ENCODE measurements at places on chromosomes 12 and 14.
A peak's percentile ranks its signal among the peaks of the same experiment; 100 is the strongest.

- no peak for DNase-seq
Observed at GRCh38 chr12:93526786-93527428, 45.6 kb upstream of the SOCS2 start.

- DNase-seq, result no peak
Observed at GRCh38 chr14:94015223-94015622, 10.9 kb upstream of the OTUB2 start.

- DNase-seq, result no peak
Observed at GRCh38 chr14:64410084-64410774, 22.1 kb downstream of the MTHFD1 start.

DNA sequence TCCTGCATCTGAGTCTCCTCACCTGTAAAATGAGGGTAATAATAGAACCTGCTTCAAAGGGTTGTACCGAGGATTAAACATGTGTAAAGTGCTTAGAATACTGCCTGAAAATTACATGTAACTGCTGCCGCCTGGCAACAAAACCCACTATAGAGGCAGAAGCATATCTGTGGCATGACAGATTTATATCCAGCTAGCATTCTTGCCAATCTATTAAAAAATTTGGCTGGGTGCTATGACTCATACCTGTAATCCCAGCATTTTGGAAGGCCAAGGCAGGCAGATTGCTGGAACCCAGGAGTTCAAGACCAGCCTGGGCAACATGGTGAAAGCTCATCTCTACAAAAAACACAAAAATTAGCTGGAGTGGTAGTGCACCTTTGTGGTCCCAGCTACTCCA, 16.4 kb upstream of the KSR2 start:
- no peak for DNase-seq

DNA sequence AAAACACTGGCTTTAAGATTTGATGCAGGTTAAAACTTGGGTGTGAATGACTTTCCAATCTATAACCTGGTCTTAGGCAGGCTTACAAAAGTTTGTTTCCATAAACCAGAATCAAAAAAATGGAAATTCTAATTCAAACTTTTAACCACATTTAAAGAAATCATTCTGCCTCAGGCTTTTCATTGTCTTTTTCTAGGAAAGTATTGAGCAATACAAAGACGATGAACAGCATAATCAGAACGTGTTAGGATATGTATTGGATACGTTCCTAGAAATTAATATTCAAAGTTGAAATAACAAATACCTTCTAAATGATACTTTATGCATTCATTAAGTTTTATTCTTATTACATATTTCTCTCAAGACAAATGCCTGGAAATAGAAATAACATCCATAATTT, 172.9 kb downstream of the CEP128 start:
- no peak for DNase-seq

DNA sequence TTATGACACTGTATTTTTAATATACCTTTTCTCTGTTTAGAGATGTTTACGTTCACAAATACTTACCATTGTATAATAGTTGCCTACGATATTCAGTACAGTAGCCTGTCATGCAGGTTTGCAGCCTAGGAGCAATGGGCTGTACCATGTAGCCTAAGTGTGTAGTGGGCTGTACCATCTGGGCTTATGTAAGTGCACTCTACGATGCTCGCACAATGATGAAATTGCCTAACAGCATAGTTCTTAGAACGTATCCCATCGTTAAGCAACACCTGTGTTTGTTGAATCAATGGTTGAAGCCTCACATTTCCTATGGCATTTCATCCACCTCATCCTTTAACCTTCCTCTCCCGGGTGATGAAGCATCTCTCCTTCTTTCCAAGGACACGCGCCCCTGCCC, 12.5 kb upstream of the EML1 start:
- DNase-seq, result no peak

GRCh38 chr14:63991833-63992232, 139.0 kb downstream of the SYNE2 start:
- no peak for DNase-seq

- DNase-seq, result no peak
Observed at GRCh38 chr12:116429826-116430360, 129.3 kb upstream of the MAP1LC3B2 start.

DNA sequence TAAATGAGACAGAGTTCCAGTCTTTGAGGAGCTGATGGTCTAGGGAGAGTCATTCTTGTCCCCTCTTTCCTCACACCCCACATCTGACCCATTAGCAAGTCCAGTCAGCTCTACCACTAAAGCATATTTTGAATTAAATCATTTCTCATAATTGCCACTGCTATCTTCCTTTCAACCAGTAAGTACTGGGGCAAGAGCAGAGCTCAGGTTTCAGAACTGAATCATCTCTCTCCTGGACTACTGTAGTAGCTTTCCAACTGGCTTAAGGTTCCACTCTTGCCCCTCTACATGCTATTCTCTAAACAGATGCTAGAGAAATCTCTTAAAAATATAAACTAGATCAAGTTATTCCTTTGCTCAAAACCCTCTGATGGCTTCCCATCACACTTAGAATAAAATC, 218.3 kb downstream of the TTC6 start:
- no peak for DNase-seq

DNA sequence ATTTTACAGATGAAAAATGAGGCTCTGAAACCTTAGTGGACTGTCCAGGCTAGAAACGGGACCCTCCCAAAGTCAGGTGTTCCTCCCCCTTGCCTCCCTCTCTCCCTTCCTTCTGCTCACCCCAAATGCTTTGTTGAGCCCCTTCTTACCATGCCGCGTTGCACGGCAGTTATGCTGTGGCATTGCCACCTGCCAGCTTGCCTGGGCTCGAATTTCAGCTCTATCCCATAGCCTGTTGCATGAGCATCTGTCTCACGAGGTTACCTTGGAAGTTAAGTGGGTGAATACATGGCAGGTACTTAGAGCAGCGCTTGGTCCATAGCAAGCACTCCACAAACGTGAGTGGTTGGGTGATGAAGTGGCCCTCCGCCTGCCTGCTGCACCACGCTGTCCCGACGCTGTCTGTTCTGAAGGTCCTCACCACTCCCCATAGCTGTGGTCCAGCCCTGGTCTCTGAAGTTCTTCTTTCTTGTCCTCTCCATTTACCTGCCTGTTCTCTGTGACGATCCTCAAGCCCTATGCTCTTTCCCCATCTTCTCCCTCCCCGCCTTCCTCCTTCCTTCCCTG, 269.9 kb downstream of the CACNA1C start:
- no peak for DNase-seq

DNA sequence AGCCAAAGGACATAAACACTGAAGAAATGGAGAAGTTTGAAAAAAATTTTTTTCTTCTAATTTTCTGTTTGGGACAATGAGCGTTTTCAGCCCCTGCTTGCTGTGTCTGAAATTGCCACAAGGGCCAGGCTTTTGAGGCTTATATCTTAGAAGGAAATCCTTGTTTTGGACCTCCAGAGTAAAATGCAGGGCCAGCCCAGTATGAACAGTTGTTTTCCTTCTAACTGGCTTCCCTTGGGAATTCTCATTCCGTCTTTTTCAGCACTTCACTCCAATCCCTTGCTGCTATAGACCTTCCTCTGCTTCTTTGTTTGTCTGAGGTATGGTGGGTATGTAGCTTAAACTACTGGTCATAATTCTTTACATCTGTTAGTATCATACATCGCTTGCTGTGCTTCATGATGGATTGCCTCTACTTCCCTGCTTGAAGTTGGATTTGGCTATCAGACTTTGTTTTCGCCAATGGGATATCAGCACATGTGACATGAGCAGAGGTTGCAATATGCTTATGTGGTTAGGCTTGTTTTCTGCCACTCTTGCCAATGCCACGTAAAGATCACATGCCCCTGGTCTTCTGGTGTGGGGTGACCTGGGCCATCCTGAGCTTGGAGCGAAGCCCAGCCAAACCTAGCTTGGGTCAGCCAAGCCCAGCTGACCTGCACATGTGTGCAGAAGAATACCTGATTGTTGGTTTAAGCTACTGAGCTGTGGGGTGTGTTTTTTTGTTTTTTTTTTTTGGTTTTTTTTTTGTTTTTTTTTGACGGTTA, 64.7 kb downstream of the AVPR1A start:
- DNase-seq, result no peak

GRCh38 chr12:92439420-92439805, 263.4 kb upstream of the PLEKHG7 start:
- no peak for DNase-seq

- DNase-seq, result no peak
Observed at GRCh38 chr14:73403181-73403752, 55.1 kb downstream of the NUMB start.

- DNase-seq, result no peak
Observed at GRCh38 chr12:56317675-56318074, 1.9 kb upstream of the CNPY2 start.

DNA sequence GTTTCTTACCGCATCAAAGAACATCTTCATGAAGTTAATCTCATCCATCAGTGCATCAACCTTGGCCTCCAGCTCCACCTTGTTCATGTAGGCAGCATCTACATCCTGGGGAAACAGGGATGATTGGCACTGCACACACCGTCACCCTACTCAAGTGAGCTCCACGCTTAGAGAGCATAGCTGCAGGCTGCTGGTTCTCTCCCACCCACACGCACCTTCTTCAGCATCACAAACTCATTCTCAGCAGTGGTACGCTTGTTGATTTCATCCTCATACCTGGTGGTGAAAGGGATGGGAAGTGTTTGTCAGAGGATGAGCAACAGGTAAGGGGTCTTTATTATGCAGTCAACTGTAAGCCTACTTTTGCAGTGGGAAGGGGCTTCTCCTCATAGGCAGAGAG, 2.3 kb downstream of the KRT5 start:
- no peak for DNase-seq

- DNase-seq, result no peak
Observed at GRCh38 chr12:65948320-65949008, 124.2 kb downstream of the HMGA2 start.

DNA sequence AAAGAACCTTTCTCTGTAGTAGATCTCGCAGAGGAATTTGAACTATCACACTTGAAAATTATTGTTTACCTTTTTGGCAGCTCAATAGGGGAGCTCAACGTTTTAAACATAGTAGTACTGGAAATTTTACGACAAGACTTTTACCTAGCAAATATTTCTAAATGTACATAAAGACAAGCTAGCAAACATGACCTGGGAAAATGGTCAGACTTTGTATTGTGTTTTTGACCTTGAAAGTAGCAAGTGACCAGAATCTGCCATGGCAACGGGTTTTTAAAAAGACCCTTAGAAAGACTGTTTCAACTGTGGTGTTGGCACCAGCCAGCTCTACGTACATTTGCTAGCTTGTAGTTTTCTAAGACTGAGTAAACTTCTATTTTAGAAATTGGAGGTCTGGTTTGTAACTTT, 20.2 kb upstream of the A2M start:
- DNase-seq, result no peak

DNA sequence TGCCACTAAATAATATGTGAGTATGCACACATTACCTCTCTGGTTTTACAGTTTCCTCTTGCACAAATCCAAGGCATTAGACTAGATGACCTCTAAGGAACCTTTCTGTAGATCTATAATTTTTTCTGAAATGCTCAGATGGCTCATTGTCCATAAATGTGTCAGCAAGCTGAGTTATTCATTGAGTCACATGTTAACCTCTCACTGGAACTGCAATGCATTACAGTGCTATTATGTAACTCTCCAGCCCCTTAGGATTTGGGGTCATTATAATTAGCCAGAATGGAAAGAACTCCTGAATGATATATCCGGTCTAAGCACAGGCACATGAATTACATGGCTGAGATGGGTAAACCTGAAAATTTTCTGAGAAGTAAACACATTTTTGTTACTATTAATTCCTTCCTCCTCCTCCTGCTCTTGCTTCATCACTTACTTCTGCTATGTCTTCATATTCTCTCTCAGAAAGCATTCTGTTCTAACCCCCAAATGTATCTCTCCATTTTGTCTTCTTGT, 20.3 kb upstream of the DRAM1 start:
- no peak for DNase-seq

- no peak for DNase-seq
Observed at GRCh38 chr12:8678661-8679111, 16.1 kb upstream of the MFAP5 start.

GRCh38 chr12:10722905-10723746, at the start of gene YBX3:
Gene YBX3 (minus strand): TSS chr12:10723323. CDS start chr12:10723111, 212 bp downstream.
- DNase-seq, result no peak

- DNase-seq, result peak; percentile 71
Observed at GRCh38 chr12:27142101-27142721, 59.8 kb upstream of the C12orf71 start.

GRCh38 chr12:129964826-129965457, 61.1 kb upstream of the TMEM132D start:
- DNase-seq, result no peak

GRCh38 chr12:31970199-31970598, 11.0 kb downstream of the RESF1 start:
- DNase-seq, result no peak

GRCh38 chr14:29553427-29553826, 374.2 kb downstream of the PRKD1 start:
- DNase-seq, result no peak

DNA sequence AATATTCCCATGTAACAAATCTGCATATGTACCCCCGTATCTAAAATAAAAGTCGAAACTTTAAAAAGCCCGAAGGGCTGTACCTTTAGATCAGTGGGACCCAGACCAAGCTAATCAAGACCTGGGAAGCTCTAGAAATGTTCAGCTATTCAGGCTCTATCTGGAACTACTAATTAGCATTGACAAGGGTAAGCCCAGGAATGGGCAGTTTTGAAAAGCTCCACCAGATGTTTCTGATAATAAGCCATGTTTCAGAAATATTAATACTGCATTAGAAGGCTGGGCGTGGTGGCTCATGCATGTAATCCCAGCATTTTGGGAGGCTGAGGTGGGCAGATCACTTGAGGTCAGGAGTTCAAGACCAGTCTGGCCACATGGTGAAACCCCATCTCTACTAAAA, 20.4 kb upstream of the TMEM260 start:
- DNase-seq, result no peak

DNA sequence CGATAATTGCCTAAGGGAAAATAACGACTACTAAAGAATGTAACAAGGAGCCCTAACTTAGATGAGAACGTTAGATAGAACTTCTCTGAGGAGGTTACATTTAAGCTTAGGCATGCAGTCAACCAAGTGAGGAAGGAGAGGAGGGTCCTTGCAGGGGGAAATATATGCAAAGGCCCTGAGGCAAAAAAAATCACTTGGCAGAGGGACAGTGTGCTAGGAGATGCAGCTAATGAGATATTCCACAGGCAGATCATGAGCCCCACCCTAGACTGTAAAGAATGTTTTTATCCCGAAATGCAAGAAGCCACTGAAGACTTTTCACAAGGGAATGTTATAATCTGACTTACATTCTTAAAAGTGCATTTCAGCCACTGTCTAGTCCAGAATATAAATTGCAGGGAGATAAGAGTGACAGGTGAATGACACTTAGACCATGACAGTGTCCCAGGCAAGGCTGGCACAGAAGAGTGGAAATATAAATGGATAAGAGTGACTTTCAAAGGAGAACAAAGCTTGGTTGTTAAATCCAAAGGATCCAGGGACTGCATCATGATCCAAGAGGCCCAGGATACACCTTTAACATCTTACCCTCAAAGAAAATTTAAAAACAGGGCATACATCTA, 61.0 kb downstream of the PPM1H start:
- DNase-seq, result no peak

GRCh38 chr14:59481871-59482540, 2.2 kb downstream of the L3HYPDH start:
- no peak for DNase-seq

Data from BE2C (cell line).